ENCODE measurements at places on chromosomes 2 and 18.
A peak's percentile ranks its signal among the peaks of the same experiment; 100 is the strongest.

DNA sequence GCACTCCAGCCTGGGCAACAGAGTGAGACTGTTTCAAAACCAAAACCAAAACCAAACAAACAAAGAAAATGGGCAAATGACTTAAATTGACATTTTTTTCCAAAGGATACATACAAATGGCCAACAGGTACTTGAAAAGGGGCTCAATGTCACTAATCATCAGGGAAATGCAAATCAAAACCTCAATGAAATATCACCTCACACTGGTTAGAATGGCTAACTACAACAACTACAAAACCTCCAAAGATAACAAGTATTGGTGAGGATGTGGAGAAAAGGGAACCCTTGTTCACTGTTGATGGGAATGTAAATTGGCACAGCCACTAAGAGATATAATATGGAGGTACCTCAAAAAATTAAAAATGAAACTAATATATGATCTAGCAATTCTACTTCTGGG is 213.2 kb upstream of the HS6ST1 start:
- DNase-seq = no peak

DNA sequence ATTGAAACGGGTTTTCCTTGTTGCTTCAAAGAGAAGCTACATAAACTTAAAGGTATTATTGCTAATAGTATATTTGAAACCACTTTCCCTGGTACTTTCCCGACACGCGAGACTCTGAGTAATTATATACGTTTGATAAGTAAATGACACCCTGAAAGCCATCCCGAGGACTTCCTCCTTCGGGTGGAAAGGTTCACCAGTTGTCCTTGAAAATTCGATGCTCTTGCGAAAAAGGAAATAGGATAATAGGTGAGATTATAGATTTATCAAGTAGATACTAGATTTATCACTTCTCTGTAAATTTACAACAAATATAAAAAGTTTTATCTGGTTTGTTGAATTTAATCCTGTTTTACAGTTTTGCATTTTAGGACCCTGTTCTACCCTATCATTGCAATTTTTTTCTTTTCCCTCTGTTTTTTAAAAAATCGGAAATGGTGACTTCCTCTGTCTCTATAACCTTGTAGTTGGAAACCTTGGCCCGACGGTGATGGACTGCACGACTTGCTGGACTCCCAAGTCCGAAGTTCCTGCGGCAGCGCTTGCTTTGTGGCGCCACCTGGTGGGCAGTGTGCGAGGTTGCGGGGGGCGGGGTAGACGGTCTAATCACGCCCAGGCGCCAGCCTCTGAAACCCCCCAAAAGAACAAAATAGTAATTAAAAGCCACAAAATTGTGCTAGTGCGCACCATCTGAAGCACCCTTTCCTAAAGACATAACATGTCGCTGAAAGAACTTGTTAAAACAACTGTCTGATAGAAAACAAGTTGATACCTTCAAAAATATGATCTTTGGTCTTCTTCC is 972 bp upstream of the DLX2 start:
- DNase-seq = peak; percentile 59

- peak; percentile 69 for DNase-seq
These were observed 765 bp upstream of the ID2 start for GRCh38 chr2:8680822-8681760.

DNA sequence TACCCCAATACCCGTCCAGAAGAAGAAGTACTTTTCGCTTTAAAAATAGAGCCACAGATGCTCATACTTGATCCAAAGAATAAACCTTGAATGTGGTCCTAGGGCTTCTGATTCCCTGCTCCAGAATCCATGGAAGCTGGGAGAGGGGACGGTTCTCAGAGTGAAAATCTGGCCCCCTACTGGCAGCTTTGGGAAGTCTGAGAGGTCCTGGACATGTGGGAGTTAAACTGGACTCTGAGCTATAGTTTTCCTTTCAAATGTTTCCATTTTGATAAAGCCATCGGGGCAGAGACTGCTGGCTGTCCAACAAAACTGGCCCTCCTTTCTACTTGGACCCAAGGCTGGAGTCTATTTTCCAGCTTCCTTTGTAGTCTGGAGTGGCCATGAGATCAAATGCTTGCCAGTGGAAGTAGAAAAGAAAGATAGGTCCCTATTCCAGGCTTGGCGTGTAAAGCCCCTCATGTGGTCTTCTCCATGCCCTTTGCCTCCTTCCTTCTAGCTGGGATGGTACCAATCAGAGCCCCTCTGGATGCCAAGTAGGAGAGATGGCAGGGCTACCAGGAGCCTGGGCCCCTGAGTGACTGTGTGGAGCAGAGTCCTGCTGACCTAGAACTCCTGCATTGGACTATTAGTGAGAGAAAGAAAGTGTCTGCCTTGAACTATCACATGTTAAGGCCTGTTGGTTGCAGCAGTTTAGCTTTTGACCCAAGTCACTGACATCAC is 37.7 kb upstream of the TBC1D8 start:
- DNase-seq = no peak

- DNase-seq = no peak
These were observed 2.8 kb downstream of the CRYGB start for GRCh38 chr2:208142925-208143799.

DNA sequence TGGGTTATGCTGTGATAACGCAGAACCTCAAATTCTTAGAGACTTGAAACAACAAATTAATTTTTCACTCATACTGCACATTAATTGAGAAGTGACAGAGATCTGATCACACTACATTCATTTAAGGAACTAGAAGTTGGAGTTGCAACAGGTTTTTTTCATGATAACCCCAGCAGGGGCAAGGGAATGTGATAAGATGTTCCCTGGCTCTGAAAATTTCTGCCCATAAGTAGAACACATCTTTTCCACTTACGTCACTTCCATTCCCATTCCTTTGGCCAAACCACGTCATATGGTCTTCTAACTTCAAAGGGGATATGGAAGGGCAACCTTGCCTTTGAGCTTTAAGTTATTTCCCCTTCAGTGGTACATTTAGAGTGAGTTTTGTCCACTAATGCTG is 29.7 kb upstream of the PSME4 start:
- no peak for DNase-seq

- DNase-seq = no peak
These were observed 4.6 kb downstream of the ATG16L1 start for GRCh38 chr2:233256048-233256447.

GRCh38 chr18:26417190-26417589 is 131.2 kb downstream of the KCTD1 start:
- DNase-seq = no peak

DNA sequence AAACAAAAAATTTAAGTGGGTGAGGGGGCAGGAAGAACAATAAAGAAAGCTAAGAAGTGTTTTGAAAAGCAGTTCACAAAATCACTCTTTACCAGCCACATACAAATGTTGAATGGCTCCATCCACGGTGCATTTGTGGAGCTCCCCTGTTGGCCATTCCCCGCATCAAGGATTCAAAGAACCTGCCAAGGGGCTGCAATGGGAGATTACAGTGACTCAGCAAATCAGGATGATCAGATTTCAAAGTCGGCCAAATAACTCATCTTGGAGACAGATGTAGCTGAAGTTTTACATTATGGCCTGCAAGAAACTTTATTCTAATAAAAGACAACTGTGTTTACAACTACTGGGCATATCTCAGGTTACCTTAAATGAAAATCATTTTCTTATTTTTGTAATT is 26.9 kb downstream of the COL4A3 start:
- no peak for DNase-seq

GRCh38 chr18:75530118-75530517 is 102.6 kb upstream of the SMIM21 start:
- no peak for DNase-seq

DNA sequence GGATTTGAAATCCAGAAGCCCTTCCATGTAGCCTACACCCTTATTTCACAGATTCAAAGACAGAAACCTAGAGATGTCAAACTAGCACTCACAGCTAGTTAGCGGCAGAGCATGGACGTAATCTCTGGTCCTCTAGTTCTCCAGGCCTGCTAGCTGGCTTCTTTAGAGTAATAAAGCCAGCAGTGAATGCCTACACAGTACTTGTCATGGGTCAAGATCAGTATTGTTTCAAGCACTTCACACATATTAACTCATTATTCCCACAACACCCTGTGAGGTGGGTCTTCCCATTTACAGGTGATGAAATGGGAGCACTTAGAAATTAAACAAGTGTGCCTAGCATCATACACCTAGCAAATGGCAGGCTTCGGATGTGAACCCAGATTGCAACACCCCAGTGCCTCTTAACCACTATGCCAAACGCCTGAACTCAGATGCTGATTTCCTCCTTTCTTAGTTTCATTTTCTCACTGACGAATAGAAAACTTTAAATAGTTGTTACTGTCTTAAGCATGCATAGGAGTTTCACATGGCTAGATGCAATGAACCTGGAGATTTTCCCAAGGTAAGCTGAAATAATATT is 14.5 kb upstream of the ZBTB14 start:
- DNase-seq = no peak

DNA sequence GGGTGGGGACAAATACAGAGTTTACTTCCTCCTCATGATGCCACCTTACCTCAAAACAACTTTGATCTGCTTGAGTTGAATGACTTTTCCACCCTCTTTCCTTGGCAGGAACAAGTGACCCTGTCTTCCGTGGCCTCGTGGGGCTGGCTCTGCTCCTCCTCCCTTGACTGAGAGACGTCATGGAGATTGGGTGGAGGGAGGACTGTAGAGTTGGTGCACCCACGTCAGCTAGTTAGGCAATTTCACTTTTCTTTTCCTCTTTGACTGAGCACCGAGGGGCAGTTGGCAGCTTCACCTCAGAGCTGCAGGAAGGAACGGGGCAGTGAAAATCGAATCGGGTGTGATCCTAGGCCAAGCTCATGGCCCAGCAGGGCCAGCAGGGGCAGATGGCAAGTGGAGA is at the start of gene SP140:
TSS of gene SP140 (plus strand) at position 251 of the 400 bp plus-strand sequence. CDS start at position 360, 109 bp downstream.
- DNase-seq = peak; percentile 75

DNA sequence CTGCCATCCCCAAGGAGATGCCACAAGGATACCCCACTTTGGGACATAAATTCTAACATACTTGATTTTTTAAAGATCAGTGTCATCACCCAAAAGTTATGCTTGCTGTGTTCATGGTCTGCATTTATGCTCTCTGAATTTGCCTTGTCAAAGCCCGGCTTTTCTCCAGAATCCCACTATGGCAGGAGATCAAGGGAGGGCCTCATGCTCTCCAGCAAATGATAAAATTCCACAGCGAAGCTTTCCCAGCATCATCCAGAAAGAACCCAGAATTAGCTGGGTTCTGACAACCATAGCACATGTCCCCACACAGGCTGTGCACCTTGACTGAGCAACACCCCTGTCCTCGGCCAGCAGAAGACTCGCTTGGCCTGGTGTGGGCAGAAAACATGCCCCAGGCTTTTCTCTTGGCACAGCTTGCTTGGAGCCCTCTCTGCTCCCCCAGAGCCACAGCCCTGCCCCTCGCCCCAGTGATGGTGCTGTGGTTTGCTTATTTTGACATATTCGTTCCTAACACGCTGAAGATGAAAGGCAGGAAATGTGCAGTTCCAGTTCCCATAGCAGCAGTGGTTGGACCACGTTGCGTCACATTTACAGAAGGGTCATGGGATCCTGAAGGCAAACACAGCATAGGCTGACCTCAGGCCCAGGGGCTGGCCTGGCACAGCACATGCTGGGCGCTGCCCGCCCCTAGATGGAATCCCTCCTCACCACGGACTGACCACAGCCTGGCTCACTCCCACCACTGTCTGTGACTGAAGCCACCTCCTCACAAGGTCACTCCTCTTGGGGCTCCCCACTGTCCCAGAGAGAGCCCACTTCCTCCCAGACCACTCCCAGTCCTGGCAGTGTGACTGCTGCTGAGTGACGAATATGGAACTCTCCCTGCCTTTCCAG is 14.1 kb upstream of the CHRNA1 start:
- DNase-seq = peak; percentile 31

DNA sequence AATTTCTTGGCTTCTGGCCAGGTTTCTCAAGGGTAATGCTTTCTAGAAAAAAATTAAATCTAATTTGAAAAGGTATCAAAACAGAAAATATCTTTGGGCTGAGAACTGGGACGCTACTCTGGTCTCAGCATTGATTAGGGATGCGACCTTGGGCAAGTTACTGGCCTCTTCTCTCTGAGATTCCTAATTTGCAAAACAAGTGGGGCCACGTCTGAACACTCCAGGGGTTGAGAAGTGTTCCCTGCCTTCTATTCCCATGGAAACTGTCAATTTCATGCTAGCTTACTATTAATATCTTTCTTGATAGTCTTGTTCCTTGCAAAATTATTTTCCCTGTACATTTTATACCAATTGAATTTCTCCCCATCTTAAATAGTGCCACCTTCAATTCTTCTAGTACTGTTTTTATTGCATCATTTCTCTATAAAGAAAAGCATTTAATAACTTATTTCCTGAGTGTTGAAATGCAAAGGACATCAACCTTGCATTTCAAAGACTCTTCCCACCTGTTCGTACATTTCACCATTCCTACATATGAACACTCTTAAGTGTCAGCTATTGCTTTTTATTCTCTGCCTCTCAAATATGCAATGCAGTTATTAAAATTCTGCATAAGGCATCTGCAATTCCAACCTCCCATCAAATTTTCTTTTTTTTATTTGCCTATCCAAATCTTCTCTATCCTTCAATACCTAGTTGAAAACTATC is 118.3 kb upstream of the DSEL start:
- no peak for DNase-seq

GRCh38 chr2:18645315-18645714 is 55.9 kb upstream of the NT5C1B start:
- DNase-seq = no peak

- no peak for DNase-seq
These were observed 41.9 kb downstream of the ALK start for GRCh38 chr2:29879456-29879855.

DNA sequence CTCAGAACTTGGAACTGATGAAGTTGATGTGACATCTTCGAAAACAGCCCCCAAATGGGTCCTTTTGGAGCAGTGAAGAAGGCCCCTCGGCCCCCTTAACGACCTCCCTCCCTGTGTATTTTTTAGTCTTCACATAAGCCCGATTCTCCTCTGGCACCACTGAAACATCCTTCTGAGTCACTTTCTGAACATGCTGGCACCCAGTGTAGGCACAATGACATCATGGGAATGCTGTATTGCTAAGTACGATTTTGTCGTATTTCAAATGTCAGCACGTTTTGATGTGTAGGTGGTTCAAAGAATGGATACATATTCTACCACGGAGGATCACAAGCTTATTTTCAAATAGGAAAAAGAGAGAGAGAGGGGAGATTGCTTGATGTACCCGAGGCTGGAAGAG is 111.7 kb upstream of the RIOK3 start:
- DNase-seq = no peak

- no peak for DNase-seq
These were observed 170.6 kb downstream of the CERS6 start for GRCh38 chr2:168626647-168627046.

- no peak for DNase-seq
These were observed 10.3 kb downstream of the TEX44 start for GRCh38 chr2:231602859-231603467.

GRCh38 chr2:129375632-129376425 is 603.6 kb upstream of the RAB6C start:
- DNase-seq = no peak

- no peak for DNase-seq
These were observed 2.2 kb upstream of the KCNH7 start for GRCh38 chr2:162840598-162841246.

- no peak for DNase-seq
These were observed 112.0 kb upstream of the FOSL2 start for GRCh38 chr2:28280619-28281018.

GRCh38 chr2:231348704-231349373 is 46.7 kb upstream of the B3GNT7 start:
- no peak for DNase-seq
